ENCODE measurements at places on chromosomes 6 and 20.

DNA sequence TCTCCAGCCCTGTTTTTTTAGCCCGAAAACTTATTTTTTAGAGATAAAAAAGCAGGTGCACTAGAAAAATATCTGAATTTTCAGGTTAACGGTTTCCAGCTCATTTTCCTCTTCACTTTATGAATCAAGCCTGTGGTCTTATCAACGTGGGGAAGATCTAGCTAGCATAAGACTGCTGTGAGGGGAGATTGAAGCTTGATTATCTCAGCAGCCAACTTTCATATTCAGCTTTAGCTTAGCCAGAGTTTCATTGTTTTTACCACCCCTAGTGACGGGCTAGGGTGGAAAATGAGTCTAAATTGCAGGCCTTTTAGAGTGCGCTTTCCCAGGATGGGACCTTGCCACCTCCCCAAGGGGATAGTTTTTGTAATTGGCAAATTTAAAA is 11.9 kb upstream of the RBM38 start:
- no peak for DNase-seq

- DNase-seq: no peak
Measured at GRCh38 chr20:15374682-15375081, 1037.3 kb upstream of the FLRT3 start.

DNA sequence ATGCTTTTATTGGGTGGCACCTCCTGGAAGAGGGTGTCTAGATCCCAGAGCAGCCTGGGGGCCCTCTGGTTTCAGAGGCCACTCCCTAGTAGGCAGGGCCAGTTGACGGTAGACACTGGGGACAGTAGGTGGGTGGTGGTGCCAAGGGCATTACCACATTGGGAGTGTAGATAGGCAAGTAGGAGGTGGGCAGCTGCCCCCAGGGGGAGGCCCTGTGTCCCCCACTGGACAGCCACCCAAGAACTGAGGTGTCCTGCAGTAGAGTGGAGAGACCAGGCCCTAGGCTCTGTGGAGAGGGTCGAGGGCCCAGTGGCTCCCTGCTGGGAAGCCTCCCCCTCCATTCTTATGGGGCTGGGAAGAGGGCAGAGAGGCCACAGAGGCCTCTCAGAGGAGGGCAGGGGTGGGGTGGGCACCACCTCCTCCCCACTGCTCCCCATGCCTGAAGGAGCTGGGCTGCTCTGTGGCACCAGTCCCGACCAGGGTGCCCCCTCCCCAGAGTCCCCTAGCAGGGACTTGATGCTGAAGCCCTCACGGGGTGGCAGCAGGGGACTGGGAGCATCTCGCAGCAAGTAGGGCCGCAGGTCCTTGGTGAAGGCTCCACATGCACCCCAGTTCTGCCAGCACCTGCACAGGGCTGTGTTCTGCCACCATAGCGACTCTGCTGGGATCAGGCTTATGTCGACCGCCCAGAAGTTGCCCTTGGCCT is 305.0 kb upstream of the KCNQ5 start:
- DNase-seq: no peak

GRCh38 chr6:124373386-124373785 is 569.7 kb downstream of the NKAIN2 start:
- DNase-seq: no peak

DNA sequence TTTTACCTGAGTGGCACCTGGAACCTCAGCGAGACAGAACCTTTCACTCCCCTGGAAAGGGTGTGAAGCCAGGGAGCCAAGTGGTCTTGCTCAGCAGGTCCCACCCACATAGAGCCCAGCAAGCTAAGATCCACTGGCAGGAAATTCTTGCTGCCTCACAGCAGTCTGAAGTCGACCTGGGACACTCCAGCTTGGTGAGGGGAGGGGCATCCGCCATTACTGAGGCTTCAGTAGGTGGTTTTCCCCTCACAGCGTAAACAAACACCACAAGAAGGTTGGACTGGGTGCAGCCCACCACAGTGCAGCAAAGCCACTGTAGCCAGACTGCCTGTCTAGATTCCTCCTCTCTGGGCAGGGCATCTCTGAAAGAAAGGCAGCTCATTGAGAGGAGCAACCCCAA is 134.7 kb upstream of the RSPO3 start:
- no peak for DNase-seq

GRCh38 chr6:3831761-3832530 is 17.2 kb upstream of the FAM50B start:
- no peak for DNase-seq

DNA sequence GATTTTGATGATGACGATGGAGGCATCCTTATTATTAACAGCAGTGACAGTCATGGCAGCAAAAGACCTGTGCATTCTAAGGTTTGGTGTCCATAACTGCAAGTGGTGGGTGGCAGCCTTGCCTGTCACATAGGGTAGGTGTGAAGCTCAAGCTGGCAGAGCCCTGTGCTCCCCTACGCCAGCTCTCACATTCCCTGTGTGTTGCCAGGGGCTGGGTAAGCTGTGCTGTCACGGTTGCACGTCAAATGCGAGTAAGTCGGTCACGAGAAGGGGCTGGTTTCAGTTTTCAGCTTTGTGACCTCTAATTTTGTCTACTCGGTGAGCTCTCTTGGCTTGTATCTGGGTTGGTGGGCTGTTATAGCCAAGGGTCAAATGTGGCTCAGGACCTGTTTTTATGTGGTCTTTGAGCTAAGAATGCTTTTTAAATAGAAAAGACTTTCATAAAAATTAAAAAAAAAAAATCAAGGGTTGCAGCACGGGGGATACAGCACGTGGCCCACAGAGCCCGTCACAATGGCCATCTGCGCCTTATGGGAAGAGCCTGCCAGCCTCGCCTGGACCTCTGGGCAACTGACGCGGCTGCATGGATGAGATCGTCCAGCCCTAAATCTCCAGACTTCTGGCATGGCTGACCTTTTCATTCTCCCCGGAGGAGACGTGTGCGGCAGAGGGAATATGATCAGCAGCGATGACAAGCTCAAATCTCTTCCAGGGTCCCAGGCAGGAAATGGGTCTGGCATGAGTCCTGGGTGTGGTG is 148.5 kb downstream of the PHACTR3 start:
- no peak for DNase-seq

- no peak for DNase-seq
Measured at GRCh38 chr20:46220455-46221207, 87.7 kb downstream of the CDH22 start.

GRCh38 chr6:46733341-46733801 is 1.8 kb downstream of the PLA2G7 start:
- no peak for DNase-seq

DNA sequence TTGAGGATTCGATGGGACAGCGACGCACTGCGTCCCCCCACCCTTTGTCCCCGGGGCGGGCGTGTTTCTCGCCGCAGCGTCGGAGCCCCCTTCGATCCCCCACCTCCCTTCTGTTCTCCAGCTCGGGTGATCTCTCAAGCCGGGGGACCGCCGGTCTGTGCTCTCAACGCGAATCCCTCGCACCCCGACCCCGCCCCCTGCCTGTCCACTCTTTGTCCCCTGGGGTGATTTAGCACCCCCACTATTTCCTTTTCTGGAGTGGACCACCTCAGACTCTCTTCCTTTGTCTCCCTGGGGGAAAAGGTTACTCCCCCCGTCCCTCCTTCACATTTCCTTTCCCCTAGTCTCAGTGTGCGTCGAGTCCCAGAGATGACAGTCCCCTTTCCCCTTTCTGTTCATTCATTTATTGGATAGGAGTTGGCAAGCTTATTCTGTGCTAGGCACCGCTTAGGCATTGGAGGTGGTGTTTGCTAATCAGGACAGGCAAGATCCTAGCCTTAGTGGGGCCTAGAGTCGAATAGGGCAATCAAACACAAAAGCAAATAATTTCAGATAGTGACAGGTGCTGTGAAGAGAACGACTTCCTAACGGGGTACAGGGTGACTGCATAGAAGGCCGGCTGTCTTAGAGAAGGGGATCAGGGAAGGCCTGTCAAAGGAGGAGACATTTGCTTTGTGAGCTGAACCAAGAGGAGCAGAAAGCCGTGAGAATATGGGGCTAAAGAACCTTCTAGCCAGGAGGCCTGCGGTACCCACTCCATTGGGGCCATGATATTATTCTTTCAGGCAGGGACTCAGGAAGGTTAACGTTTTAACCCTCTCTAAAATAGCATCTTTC is 741 bp downstream of the PTPN1 start:
- no peak for DNase-seq

GRCh38 chr6:159981403-159982245 is 12.7 kb downstream of the IGF2R start:
- DNase-seq: no peak

DNA sequence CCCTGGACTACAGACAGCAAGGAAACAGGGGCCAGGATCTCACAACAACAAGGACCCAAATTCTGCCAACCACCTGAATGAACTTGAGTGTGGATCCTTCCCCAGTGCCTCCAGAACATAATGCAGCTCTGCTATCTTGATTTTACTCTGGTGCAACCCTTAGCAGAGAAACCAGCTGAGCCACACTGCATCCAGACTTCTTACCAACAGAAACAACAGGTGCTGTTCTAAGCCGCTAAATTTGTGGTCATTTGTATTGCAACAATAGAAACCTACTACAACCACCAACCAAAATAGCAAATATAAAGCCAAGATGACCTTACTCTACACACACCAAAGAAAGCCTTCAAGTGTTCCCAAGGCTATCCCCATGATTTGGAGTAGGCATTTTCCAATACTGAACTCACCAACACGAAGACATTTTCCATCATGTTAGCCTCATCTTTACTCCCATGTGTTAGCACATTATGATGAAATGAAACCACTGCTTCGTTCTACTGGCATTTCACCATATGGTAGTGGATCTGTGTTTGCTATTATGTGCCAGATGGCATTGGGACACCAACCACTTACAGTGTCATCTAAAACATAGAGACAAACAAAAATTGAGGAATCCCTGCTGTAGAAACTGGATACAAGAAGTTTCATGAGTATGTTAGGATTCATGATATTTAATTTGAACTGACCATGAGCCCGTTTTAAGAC is 249.8 kb upstream of the ID4 start:
- DNase-seq: no peak

DNA sequence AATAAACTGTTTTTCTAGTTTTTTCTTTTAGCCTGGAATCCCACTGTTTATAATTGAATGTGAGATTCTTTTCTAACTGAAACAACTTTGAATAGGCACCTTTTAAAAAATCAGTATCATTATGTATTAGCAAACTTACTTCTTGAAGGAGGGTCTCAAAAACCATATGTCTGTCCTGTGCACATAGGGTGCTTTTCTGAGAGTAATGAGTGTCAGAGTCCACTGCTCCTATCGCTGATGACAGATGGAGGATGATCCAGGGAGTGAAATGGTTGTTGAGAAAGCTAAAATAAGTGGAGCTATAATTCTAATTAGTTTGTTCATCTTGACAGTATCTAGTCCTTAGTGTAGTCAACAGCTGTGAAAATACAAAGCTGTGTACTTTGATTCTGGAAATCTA is 35.8 kb downstream of the MEI4 start:
- DNase-seq: no peak

- no peak for DNase-seq
Measured at GRCh38 chr6:22008248-22008836, 288.5 kb downstream of the PRL start.

DNA sequence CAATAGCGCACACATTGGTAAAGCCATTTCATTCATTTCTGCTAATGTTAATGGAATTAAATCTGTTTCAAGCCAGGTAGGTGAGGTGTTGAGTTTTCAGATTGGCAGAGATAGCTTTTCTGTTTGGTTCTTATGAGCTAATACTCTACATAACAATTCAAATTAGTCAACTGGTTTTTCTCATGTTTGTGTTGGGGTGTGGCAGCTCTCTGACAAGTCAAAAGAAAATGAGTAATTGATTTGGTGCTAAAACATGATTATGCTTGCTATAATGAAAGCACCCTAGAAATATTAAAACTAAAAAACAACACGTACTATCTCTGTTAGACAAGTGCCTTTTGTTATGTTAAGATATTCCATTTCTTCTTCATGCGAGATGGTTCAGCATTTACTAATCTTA is 13.6 kb downstream of the PPP1R14C start:
- no peak for DNase-seq

- DNase-seq: no peak
Measured at GRCh38 chr6:157929076-157929475, 52.6 kb upstream of the SYNJ2 start.

- DNase-seq: no peak
Measured at GRCh38 chr6:7261852-7262461, 51.0 kb downstream of the SSR1 start.

GRCh38 chr6:41184761-41185160 is 16.2 kb downstream of the TREML2 start:
- no peak for DNase-seq

- DNase-seq: no peak
Measured at GRCh38 chr20:62997417-62998035, 9.2 kb downstream of the BHLHE23 start.

Measured in effector memory CD8-positive, alpha-beta T cell (primary cell).